ENCODE measurements at places on chromosomes 7 and 10. TPM values are rescaled to one million over a fixed set of nuclear protein-coding genes. Genes with fewer than 3 reads are reported as not detected.

The SCART1 gene
- 0.84 TPM for polyA plus RNA-seq

- H3K4me3 ChIP-seq, result no peak overlapping the region
- no peak for DNase-seq
- H3K27ac ChIP-seq, result no peak overlapping the region
Observed at GRCh38 chr10:69516316-69516715, 56.9 kb downstream of the NEUROG3 start.

- no peaks in the 10 kb centered on the region for H3K4me1 ChIP-seq
Observed at GRCh38 chr10:132137111-132138072, 49.4 kb upstream of the DPYSL4 start.

GRCh38 chr10:12633776-12634620 is 284.7 kb downstream of the CAMK1D start:
- no peak for DNase-seq
- H3K4me3 ChIP-seq, result no peak overlapping the region
- H3K4me1 ChIP-seq, result no peaks in the 10 kb centered on the region
- no peaks in the 10 kb centered on the region for H3K36me3 ChIP-seq
- H3K27ac ChIP-seq, result no peak overlapping the region

DNA sequence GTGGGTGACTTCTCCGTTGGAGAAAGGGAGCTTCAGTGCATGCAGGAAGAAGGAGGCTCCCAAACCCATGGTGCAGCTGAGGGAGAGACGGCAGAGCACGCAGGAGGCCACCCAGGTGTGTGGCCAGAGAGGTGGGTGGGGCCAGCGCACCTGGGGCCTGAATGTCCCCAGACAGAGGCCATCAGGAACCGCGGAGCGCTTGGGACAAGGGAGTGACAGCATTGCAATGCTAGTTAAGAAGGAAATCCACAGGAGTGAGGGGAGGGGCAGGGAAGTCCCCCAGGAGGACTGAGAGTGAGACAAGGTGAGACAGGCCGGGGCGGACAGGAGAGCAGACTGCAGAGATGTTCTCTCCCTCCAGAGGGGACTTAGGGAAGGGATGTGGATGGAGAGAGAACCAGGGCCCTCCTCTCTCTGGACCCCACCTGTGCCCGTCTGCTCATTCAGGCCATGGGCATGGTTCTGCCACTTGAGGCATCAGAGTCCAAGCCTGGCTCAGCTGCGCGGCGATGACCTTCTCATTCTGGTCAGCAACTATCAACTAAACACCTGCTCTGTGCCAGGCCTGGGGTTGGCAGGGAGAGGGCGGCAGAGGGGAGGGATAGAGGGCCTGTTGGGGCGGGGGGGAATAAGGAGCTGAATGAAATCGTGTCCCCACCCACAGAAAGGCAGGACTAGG is 69.4 kb upstream of the COL13A1 start:
- peaks cover 29% of the 10 kb centered on the region for H3K4me1 ChIP-seq
- H3K36me3 ChIP-seq, result no peaks in the 10 kb centered on the region

DNA sequence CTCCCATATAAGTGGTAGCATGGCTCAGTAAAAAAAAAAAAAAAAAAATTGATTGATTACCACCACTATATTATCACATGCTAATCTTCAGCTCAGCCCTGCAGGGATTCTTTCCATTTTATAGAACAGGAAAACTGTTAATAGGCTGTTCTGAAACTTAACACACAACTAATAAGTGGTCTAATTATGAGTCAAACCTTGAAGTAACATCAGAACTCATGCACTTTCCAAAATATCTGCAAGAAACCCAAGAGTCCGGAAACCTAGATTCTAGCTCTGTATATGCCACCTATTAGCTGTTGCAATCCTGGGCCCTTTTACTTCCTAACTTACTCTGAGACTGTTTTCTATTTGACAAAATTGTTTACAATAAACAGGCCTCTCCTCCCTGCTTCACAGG is 23.9 kb downstream of the SEM1 start:
- no peak overlapping the region for H3K4me3 ChIP-seq
- no peaks in the 10 kb centered on the region for H3K4me1 ChIP-seq
- no peak for DNase-seq

Data from fibroblast of lung (primary cell).